ENCODE measurements at places on chromosomes 1 and 21. TPM values are rescaled to one million over a fixed set of nuclear protein-coding genes. Genes with fewer than 3 reads are reported as not detected.

Gene HAO2
- 5.8 TPM for total RNA-seq

DNA sequence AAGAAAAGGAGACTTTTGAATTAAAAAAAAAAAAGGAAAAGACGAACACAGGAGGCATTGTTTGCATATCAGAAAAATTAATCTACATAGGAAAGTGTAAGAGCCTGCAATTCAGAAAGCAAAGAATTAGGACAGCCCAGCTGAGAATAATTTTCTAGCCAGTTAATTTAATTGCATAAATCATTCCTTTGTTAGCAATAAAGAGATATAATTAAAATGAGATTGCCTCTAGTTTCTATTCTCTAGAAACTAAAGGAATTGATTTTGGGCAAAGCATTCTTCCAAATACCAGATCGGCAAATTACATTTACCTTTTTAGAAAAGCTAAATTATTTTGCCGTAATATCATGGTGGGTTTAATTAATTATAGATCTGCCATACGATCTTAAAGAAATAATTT is 46.0 kb downstream of the NUF2 start:
- H3K27me3 ChIP-seq: no peaks in the 10 kb centered on the region
- no peak overlapping the region for H3K4me3 ChIP-seq
- no peaks in the 10 kb centered on the region for H3K36me3 ChIP-seq
- H3K4me1 ChIP-seq: no peaks in the 10 kb centered on the region
- DNase-seq: no peak

DNA sequence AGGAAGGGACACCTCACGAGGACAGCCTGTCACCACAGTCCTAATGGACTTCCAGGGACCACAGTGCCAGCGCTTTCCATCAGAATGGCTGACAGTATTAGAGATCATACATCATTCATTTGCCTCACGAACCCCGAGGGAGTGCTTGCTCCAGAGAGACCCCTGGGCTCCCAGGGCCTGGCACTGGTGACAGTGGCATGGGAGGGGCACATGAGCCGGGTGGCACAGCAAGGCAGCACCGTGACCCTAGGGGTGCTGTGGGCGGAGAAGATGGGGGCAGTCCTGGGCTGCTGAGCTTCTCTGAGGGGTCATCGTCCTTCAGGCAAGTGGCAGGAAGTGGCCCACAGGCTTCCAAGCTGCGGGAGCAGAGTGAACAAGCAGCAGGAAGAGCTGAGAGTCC is 16.4 kb upstream of the TSPEAR start:
- H3K4me3 ChIP-seq: no peak overlapping the region
- no peaks in the 10 kb centered on the region for H3K4me1 ChIP-seq
- H3K27me3 ChIP-seq: peaks cover 34% of the 10 kb centered on the region
- no peak overlapping the region for H3K27ac ChIP-seq
- DNase-seq: no peak

Gene ZNF683
- total RNA-seq: 0.57 TPM

DNA sequence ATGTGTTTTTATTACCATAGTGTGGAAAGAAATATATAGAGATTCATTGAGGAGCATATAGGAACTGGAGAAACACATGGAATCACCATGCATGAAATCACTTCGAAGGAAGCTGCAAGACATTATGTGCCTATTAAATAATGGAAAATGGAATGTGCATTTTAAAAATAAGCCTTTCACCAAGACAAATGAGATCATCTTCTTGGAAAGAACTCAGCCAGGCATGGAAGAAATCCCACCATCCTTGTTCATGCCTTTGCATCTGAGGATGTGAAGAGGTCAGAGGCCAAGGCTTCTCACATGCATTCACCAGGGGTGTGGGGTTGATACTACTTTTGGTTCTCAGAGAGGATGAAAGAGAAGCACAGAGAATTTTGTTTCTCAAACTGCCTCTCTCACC is 50.0 kb downstream of the C1orf198 start:
- no peak overlapping the region for H3K27ac ChIP-seq
- no peaks in the 10 kb centered on the region for H3K27me3 ChIP-seq

DNA sequence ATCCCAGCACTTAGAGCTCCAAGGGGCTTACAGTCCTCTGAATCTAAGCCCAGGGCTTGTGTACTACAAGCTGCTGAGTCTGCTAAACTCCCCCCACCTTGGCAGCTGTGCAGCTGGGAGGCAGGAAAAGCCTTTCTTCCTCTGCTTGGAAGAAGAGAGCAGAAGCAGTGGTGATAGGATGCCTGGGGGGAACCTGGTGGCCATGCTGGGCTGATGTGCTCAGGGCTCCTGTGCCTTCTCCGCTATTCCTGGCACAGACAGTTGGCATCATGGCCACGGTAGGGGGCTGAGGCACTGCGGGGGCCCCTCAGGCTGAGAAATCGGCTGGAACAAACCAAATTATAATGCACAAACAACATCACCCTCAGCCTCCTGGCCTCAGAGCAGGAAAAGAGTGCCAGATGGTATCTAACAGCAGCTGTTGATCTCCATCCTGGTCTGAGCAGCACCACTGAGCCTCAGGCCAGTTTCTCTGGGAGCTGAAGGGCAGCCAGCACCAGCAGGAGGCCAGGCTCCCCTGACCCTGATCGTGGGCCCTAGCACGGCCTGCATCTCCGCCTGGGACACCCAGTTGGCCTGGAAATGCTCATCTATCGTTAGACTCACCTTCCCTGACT is 35.8 kb downstream of the ECE1 start:
- no peak for DNase-seq
- no peak overlapping the region for H3K4me3 ChIP-seq
- H3K27ac ChIP-seq: no peak overlapping the region
- no peaks in the 10 kb centered on the region for H3K4me1 ChIP-seq
- peaks cover 14% of the 10 kb centered on the region for H3K36me3 ChIP-seq

- H3K27ac ChIP-seq: no peak overlapping the region
- H3K4me1 ChIP-seq: no peaks in the 10 kb centered on the region
Measured at GRCh38 chr1:106768077-106768476, 288.4 kb upstream of the PRMT6 start.

Gene OR2L5
- total RNA-seq: 0.05 TPM

DNA sequence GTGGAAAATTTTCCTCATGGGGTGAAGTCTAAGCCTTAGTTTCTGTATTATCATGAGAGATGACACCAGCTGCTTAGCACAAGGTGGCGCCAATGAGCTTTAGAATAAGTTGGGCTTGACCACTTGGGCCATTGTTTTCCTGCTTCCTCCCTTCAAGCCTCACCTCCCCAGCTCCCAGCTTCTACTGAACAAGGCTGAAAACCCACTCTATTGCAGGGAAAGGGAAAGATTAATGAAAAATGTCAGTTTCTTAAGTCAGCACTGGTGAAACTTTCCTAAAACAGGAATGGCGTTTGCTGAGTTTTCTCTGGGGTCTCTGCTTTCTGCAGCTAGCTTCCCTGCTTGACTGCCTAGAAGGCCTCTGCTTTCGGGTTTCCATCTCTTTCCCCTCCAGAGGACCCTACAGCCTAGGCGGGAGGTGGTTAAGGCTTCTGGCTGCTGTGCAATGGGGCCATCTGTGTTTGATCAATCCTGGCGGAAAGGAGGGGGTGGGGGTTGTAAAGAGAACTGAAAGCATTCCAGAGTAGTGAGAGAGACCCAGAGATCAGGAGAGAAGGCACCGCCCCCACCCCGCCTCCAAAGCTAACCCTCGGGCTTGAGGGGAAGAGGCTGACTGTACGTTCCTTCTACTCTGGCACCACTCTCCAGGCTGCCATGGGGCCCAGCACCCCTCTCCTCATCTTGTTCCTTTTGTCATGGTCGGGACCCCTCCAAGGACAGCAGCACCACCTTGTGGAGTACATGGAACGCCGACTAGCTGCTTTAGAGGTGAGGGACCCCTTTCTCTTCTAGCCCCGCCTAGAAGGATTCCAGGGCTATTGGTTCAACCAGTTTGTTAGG is at the start of gene OLFML3:
TSS of gene OLFML3 (plus strand) at position 612 of the 840 bp plus-strand sequence. CDS start at position 655, 43 bp downstream.
- peaks cover 20% of the 10 kb centered on the region for H3K4me1 ChIP-seq
- DNase-seq: peak; percentile 45
- no peaks in the 10 kb centered on the region for H3K27me3 ChIP-seq
- H3K36me3 ChIP-seq: peaks cover 16% of the 10 kb centered on the region
- no peak within 1 kb of the TSS for H3K27ac ChIP-seq

DNA sequence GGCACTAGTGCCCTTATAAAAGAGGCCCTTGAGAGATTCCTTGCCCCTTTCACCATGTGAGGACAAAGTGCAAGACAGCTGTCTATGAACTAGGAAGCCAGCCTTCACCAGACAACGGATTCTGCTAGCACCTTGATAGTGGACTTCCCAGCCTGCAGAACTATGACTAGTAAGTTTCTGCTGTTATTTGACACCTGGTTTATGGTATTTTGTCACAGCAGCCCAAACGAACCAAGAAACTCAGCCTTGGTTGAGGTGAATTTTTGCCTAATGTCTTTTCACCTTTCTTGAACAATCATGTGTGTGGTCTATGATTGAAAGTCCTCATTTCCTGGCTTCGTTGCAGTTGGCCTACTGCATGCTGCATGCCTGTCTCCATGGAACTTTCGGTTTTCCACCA is 302.2 kb downstream of the GRIK1 start:
- no peaks in the 10 kb centered on the region for H3K36me3 ChIP-seq
- DNase-seq: no peak
- no peaks in the 10 kb centered on the region for H3K27me3 ChIP-seq
- no peaks in the 10 kb centered on the region for H3K4me1 ChIP-seq
- H3K27ac ChIP-seq: no peak overlapping the region

GRCh38 chr1:220741825-220742224 is 6.3 kb upstream of the MTARC2 start:
- no peak overlapping the region for H3K27ac ChIP-seq
- H3K27me3 ChIP-seq: peaks cover 11% of the 10 kb centered on the region
- DNase-seq: no peak
- H3K36me3 ChIP-seq: no peaks in the 10 kb centered on the region

Gene SPRR2B
- not detected for total RNA-seq

All from thymus (tissue), 14 donors.